ENCODE measurements at places on chromosomes 3 and 15.

DNA sequence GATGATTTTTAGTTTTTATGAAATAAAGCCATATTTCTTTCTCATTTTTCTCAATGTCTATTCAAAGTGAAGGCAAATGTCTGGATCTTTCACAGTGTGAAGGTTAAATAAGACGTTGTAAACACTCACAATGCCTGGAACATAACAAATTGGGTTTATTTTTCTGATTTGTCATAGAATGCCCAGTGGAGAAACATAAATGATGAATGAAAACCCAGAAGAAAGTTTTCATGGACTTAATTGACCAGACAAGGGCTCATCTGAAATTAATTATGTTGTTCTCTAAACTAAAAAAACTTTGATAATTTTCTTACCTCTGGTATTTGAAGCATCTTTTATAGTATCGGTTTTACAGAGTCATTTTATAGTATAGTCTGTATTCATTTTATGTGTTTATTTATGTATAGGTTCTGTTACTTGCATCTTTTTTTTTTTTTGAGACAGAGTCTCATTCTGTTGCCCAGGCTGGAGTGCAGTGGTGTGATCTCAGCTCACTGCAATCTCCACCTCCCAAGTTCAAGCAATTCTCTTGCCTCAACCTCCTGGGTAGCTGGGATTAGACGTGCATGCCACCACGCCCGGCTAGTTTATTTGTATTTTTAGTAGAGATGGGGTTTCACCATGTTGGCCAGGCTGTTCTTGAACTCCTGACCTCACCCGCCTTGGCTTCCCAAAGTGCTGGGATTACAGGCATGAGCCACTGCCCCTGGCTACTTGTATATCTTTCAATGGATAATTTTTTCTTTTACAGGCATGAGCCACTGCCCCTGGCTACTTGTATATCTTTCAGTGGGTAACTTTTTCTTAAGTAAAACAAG, 15.1 kb upstream of the BNIP2 start:
- DNase-seq: peak; percentile 40

GRCh38 chr3:14143271-14144225, 18.7 kb downstream of the TMEM43 start:
- DNase-seq: peak; percentile 94

DNA sequence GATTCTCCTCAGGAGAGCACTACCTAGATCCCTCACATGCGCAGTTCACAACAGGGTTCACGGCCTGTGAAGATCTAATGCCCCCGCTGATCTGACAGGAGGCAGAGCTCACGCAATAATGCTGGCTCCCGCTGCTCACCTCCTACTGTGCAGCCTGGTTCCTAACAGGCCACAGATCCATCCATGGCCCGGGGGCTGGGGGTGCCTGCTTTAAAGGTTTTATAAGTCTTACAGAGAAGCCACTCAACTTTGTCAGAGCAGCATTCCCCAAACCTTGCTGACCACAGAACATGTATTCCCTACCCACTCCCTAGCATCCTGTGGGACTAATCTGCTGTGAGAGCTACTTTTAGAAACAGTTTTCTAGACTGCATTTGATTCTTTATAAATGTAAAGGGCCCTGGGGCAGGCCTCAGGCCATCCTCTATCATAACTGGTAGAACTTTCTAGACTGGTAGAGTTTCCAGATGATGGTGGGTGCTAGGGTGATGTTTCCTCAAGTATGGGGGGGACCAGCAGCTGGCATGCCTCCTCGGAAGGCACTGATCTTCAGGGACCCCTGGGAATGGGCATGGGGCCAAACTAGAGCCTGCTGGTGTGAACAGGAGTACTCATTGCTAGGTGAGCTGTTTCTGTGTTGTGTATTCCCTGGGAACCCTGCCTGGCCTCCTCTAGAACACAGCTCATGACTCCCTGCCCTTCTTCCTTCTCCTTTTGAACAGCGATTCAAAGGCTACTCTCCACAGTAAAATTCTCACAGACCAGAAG, 25.7 kb upstream of the RAD18 start:
- peak; percentile 70 for DNase-seq

- DNase-seq: no peak
These were observed 25.9 kb upstream of the SLC6A6 start for GRCh38 chr3:14376348-14377043.

GRCh38 chr15:45307230-45307924, 55.3 kb downstream of the SLC28A2 start:
- peak; percentile 61 for DNase-seq

DNA sequence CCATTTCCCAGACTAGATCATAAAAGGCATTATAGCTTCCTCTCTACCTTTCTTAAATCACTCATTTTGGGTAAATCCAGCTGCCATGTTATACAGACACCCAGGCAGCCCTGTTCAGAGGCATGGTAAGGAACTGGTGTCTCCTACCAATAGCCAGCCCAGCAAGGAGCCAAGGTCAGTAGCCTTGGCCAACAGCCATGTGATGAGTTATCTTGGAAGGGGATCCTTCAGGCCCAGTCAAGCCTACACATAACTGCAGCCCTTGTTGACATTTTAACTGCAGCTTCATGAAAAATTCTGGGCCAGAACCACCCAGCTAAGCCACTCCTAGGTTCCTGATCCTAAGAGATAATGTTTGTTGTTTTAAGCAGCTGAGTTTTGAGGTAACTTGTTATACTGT, 29.0 kb upstream of the ZMAT3 start:
- DNase-seq: peak; percentile 33
